ENCODE measurements at places on chromosomes 3 and 15.

- no peak for DNase-seq
These were observed 70.0 kb downstream of the EXOG start for GRCh38 chr3:38566215-38566528.

DNA sequence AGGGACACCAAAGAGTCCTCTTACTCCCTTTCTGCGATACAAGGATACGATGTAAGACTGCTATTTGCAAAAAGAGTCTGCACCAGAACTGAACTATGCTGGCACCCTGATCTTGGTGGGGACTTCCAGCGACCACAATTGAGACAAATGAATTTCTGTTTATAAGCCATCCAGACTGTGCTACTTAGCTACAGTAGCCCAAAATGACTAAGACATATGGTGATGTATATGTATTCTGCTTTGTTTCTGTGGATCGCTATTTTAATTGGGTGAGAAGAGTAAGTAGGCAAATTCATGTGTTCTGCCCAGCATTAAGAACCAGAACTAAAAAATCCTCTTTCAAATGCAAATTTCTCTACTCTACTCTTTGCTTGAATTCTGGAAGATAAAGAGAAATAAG lies 720.9 kb downstream of the DIPK2A start:
- DNase-seq, result no peak

DNA sequence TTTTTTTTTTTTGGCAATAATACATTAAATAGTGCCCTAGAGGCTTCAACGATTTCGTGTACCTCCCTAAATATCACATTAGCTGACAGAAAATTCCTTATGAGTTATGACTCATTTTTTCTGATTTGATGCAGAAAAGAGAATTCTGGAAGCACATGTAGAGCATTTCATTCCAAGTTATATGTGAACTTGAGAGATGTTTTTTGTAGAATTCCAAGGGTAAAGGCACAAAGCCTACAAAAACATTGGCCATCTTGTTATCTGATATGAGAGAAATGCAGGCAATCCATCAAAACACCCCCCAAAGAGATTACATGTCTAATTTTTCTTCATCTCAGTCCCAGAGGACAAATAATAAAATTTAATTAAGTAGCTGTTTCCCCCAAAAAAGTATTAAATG lies 6.7 kb upstream of the PFN2 start:
- DNase-seq, result no peak

DNA sequence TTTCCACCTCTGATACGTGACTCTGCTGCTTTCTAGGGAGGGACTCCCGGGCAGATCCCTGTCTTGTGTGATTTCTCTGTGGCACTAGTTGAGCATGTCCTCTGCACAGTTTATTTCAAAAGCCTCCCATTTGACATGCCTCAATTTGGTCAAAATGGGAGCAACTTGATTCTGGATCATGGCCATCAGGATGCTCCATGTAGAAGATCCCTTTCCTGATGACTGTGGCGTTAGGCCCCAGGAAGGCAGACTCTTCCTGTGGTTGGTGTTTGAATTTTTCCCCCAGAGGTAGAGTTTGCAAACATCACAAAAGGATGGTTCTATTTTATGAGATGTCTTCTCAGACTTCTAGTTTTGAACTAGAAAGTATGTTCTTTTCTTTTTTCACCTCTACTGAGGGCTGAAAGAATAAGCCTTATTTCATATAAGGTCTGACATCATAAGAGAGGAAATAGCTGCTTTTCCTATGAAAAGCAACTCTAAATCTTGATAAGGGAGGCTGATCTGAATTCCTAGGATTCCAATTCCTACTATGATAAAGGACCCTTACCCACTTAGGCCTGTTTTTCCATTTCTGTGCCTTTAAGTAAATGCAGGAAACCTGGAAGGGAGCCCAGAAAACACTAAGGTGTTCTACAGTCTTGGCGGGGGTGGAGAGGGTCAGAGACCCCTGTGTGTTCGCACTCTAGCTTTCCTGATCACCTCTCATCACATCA lies 243.8 kb upstream of the CHRM5 start:
- no peak for DNase-seq

DNA sequence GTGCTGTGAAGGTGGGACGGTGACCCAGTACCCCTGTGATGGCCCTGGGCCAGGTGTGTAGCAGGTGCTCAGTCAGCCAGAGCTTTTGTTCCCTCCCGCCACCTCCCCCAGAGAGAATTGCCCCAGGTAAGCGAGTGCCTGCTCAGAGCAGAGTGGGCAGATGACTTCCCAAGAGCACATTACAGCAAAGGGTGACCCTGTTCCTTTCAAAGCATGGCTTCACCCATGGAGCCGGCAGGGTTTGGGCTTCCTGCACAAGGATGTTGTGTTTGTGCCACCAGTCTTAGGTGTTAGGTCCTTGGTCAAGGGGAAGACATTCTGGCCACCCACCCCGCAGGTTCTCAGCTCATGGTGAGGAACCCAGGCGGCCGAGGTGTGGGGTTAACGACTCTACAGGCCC lies 30.7 kb downstream of the SLC6A6 start:
- DNase-seq, result no peak

DNA sequence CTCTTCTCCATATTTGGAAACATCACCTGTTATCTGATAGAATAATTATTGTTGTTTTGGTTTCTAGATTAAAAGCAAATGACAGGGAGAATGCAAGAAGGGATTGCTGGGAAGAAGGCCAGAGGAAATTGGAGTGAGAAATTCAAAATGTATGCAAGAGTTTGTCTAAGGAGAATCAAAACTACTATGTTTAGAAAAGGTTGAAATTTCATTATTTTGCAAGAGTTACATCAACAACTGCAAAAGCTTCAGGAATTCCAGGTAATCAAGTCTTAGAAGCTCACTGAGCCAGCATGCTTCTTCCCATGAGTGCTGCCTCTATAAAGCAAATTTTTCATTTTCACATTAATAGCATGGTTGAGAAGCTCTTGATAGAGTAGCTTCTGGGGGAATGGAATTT lies 177.2 kb upstream of the GBE1 start:
- DNase-seq, result no peak

- no peak for DNase-seq
These were observed 35.2 kb downstream of the KIF9 start for GRCh38 chr3:47247131-47248064.

DNA sequence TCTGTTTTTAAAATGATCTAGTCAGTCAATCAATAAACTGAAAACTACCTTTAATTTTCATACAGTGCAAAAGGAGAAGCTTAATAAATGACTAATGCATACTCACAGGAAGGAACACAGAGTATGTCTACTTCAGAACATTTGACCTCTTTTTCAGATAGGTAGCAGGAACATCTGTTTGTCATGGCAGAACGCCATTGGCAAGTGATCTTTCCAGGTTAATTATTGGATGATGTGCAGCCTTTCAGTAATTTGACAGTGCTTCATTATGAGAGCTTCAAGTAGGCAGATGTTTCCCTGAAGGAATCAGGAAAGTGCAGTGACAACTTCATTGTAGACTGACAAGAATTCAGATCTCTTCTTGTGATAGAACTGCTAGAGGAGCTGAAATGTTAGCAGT lies 325.0 kb downstream of the OTOL1 start:
- DNase-seq, result no peak

- no peak for DNase-seq
These were observed 208.7 kb upstream of the CDIN1 start for GRCh38 chr15:36370731-36371112.

DNA sequence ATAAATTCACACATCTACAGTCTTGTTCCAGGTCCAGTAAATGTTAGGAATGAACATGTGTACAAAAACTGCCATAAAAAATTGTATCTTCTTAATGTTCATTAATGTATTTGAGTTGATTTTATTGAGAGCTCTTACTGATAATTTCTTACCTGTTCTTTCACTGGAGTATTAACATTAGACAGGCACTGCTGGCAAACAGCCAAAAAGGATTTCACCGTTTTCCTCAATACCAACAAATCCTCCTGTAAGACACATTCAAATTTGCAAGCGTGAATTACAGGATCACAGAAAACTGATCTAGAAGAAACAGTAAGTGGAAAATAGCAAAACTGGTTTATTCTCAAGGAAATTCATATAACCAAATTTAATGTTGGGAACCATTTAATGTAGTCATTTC lies 127.4 kb downstream of the PCCB start:
- no peak for DNase-seq

- DNase-seq, result no peak
These were observed 1.3 kb downstream of the NGLY1 start for GRCh38 chr3:25781758-25782594.

DNA sequence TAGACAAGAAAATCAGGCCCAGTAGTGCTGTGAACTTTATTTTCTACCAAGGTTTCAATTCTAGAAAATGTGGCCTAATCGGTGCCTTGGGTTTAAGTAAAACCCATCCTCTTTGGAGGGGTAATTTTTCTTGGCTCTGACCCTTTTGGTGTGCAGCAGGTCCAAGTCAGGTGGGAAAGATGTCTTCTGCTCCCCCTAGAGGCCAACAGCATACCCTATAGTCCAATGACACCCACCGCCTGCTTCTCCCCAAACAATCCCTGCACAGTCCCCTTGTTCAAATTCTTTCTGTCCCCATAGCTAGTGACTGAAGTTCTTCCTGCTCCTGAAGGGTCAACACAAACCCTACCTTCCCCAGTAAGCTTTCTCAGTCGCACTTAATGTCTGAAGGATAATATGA lies 261.8 kb upstream of the GOLGA6L4 start:
- DNase-seq, result no peak

DNA sequence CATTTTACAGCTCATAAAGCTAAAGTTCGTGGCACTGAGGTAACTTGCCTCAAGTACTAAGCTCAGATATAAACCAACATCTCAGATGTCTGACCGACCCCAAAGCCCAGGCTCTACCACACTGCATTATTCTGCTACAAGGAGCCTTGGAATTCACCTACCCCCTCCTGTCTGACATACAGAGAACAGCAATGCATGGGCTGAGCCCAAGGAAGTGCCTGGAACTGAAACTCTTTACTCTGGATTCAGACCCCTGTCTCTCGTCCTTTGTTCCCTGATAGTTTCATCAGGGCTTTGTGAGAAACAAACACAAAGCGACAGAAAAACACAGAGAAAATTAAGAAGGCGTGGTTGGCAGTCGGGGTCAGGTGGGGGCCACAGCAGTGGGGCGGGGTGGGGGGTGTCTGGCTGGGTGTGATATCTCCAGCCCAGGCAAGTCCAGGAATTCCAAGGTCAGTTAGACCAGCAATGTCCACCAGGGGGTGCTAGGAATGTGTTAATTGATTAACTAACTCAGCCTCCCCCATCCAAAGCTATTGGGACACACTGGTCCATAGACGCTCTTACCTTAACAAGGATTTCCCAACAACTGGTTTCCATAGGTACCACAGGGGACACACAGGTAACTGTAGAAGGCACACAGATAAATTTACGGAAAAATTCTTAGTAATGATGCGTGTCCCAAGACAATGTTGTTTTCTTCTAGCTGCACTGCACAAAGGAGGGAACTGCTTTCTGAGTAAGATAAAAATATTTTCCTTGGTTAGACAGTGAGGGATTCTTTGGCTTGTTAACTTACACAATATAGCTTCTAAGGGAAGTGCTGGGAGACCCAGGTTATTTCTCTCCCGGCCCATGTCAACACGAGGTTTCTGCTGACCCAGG lies 18.8 kb upstream of the SSUH2 start:
- DNase-seq, result no peak

GRCh38 chr3:58384381-58385090 lies 49.1 kb downstream of the PDHB start:
- DNase-seq, result no peak

- no peak for DNase-seq
These were observed 533.5 kb upstream of the ZNF385D start for GRCh38 chr3:22284559-22284958.

DNA sequence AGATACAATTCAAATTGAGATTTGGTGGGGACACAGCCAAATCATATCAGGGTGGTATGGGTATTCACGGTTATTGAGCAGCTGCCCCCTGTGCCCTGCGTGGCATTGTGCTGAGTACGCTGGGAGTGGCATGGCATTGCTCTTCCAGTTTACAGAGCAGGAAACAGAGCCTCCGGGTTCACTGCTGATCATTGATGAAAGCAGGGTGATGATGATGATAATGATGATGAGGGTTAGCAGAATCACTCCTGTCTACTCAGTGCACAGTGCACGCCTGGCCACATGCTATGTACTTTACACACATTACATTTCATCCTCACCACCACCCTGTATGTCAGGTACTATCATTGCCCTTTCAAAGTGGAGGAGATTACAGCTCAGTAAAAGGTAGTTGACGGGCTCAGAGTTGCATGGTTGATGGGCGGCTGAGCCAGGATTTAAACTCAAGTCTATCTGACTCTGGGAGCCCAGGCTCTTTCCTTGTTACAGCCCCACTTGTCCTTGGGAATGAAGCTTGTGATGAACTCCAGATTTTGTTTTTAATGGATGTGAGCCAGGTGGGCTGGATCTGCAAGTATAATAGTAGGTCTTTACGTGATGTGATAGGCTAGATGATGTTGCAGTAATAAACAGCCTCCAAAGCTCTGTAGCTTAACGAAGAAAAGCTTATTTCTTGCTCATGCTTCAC lies 87.6 kb upstream of the MYZAP start:
- no peak for DNase-seq

DNA sequence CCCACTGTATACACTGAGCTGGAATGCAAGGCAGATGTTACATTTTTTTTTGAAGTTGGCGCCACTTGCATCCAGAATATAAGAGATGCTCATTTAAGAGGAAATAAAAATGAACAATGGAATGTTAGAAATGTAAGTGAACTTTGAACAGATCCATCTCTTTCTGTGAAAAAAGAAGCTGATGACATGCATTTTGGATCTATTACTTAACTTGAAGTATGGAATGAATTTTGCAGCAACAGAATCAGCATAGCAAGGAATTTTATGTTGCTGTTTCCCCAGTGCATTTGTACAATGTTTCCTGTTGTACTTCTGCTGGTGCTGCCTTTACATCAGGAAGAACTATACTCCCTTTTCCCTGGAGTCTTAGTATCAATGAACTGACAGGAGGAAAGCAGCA lies 178.2 kb downstream of the LSAMP start:
- no peak for DNase-seq

GRCh38 chr15:77853008-77853328 lies 220.3 kb upstream of the LINGO1 start:
- no peak for DNase-seq

- no peak for DNase-seq
These were observed 63.7 kb downstream of the KLF15 start for GRCh38 chr3:126293370-126294082.

All from stimulated activated CD4-positive, alpha-beta T cell treated with anti-CD3 and anti-CD28 coated beads, Interleukin-15, amount 100 ng/mL, for 1 hour (primary cell).